Amniotic stem cell (primary cell): ENCODE measurements at places on chromosomes 16 and 17.
A peak's percentile ranks its signal among the peaks of the same experiment; 100 is the strongest.

GRCh38 chr17:42424991-42425610 lies 2.0 kb upstream of the CAVIN1 start:
- DNase-seq = no peak

DNA sequence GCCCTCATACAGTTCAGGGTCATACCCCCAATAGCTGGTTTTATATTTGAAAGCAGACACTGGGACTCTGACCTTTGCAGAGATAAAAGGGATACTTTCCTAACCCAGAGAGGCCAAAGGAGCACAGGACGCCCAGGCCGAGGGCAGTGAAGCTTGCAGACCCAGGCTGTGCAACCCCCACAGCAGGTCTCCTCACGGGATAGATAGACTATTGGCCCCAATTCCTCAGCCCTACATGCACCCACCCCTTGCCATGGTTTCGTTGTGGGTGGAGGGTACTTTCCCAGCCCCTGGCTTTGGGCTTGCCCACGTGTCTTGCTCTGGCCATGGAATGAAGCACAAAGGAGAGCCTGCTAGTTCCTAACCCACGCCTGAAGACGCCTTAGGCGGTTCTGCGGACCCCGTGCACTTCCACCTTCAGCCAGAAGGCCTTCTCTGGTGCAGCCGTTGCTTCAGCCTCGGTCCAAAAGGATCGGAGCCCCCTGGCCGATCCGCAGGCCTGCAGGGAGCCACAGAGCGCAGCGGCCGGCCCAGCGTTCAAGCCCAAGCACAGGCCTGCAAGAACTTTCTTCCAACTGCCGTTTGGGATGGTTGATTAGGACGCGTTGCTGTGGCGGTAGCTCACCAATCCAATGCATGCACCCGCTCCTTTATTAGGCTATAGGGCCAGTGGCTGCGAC lies 9.8 kb upstream of the BRCA1 start:
- no peak for DNase-seq

- DNase-seq = no peak
Measured at GRCh38 chr17:19554393-19554792, 20.7 kb downstream of the SLC47A1 start.

DNA sequence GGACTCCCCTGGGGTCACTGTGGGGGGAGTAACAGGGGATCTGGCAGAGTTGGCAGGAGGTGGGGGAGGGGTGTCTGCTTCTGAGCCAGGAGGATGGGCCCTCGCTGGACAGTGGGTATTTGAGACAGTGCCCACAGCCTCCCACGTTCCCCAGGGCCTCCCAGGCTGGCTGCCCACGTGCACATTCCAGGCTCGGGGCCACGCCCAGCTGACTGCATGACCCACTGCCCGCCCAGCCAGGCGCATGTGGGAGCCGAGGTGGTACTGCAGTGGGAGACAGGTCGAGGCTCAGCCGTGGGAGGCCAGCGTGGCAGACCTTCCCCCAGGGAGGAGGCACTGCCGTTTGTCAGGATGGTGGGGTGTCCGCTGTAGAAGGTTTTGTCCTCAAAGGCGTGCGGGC lies 38.8 kb downstream of the BAHCC1 start:
- DNase-seq = no peak

DNA sequence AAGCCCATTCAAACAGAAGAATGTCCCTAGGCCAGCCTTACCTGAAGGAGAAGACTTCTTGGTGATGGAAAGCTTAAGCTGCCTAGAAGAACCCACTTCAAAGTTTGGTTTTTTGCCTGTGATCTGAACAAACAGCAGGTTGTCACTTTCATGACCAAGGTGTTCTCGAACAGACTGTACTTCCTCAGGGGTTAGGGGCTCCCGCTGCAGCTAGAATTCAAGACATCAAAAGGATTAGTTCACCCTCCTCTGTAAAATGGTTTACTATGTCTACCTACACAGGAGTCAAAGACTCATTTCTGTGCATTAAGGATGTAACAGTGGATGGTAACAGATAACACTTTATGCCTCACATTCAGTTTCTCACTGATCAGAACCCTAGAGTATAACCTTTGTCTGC lies 13.2 kb downstream of the CIAPIN1 start:
- no peak for DNase-seq

GRCh38 chr17:61015966-61016365 lies 338.3 kb downstream of the BCAS3 start:
- no peak for DNase-seq

DNA sequence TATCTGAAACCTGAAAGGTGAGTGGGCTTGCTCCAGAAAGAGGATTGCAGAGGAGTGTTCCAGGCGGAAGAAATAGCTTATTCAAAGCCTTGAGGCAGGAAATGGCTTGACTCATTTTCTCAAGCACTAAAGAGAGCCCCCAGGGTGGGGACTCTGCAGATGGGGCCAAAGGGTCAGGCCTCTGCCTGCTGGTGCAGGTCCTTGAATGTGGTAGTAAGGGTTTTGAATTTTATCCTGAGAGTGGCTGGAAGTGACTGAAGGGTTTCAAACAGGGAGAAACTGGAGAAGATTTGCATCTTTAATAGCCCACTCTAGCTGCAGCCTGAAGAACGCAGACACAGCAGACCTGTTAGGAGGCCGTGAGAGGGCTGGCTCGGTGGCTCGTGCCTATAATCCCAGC lies 144.4 kb downstream of the CCT6B start:
- no peak for DNase-seq

GRCh38 chr17:39979893-39980350 lies 685 bp upstream of the PSMD3 start:
- no peak for DNase-seq

DNA sequence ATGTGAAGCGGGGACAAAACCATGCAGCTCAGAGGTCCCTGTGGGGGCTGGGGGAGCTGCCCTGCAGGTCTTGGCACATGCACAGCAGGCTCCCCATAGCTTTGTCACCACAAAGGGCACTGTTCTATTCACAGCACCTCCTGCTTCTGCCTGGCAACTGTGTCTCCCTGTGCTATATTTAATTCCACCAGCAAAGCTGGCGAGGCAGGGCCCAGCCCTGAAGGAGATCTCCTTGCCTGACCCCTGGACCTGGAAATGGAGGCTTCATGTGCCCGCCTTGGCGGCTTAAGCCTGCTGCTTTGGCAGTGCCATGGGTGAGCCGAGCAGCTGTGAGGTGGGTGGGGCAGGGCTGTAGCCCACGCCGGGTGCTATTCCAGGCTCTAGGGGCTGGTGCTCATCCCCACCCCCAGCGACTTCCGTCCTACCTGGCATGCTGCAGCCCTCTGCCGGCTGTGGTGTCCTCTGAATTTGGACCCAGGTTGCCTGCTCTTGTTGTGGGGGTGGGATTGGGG lies 6.8 kb downstream of the LDHD start:
- DNase-seq = no peak

- no peak for DNase-seq
Measured at GRCh38 chr16:48629531-48629930, 19.6 kb upstream of the N4BP1 start.

DNA sequence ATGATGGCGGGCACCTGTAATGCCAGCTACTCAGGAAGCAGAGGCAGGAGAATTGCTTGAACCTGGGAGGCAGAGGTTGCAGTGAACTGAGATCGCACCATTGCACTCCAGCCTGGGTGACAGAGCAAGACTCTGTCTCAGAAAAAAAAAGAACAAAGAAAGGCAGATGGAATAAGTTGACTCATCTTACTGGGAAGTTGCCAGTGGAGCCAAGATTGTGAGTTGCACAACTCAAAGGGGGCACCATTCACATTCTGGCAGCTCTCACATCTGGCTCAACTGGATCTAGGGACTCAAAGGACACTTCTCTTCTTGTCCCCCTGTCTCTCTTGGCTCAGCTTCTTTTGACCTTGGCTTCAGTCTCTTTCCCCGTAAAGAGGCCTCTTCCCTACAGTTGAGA lies 53.7 kb upstream of the ETV4 start:
- no peak for DNase-seq

- peak; percentile 86 for DNase-seq
Measured at GRCh38 chr16:525520-526180, 1.9 kb upstream of the CAPN15 start.

DNA sequence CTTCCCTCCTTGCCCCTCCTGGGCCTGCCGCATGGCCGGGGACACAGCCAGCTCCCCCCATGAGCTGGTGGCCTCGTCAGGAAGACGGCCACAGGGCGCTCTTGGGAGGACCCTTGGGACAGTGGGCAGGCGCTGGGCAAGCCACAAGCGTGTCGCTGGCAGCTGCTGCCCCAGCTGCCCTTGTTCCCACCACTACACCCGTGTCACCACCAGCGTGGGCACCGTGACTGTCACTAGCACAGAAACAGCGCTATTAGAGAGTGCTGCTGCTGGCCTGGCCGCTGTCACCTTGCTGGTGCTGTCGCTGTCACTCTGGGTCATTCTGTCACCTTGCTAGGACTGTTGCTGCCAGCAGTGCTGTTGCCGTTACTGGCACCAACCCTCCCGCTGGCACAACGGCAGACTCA lies 47.2 kb downstream of the ZFPM1 start:
- DNase-seq = no peak

- DNase-seq = no peak
Measured at GRCh38 chr17:82390860-82391435, 19.4 kb downstream of the UTS2R start.

GRCh38 chr17:78962345-78962983 lies 17.3 kb downstream of the LGALS3BP start:
- DNase-seq = no peak

GRCh38 chr16:67177743-67178699 lies 5.7 kb downstream of the MATCAP1 start:
- no peak for DNase-seq

DNA sequence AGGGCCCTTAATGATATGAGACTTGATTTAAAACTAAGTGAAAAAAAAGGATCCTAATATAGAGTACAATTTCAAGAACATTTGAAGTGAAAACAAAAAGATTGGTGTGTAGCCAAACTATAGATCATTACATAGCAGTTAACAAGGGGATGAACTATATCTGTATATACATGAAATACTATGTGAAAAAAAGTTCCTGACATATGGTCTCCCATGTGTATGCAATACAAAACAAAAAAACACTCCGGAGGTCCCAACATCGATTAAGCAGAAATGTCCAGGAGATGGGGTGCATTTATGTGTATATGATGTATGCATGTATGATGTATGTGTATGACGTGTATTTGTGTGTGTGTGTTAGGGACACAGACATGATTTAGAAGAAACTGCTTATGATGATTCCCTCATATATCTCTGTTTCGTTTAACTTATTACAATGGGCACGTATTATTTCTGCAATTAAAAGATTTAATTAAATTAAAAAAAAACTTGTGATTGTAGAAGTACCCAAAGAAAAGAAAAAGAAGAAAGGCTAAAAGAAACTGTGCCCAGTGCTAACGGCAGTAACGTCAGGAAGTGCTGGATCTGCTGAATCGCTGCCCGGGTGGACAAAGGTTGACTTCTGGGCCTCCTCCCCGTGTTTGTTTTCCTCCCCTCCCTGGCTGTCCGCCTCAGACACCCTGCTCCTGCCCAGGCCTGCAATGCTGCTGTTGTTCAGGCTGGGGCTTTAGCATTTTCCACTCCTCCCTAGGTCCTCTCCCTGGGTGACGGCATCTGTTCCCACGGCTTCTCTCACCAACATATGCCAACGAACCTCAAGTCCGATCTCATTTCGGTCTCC lies 36.9 kb downstream of the TBX4 start:
- DNase-seq = no peak

DNA sequence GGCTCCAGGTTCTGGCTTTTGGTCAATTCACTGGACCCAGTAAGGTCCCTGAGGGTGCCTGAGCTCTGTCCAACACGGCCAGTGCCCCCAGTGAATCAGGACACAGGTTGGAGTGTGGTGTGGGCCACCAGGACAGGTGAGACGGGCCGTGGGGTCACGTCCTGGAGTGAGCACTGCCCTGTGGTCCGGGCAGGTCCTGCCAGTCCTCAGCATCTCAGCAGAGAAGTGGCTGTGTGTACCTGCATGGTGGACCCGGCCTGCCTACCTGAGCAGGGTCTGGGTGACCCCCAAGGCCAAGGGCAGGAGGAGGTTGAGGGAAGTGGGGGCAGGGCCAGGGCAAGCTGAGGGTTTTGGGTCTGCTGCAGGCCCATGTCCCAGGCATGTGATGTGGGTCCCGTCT lies 1.9 kb upstream of the GNG13 start:
- no peak for DNase-seq

DNA sequence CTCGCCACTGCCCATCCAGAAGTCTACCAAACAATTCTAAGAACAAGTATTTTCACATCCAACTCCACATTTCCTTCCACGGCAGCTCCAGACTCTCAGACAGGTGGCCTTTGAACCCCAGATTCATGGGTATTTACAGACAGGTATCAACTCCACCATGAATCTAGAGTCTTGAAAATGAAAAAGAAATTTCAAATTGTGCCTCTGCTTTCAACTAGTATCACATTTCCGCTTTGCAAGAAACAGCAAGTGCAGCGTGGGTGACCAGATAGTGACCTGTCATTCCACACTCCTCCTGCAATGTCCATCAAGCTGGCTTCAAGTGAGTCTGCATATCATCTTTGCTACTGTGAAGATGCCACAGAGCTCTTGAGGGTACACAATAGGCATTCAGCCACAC lies 232.4 kb upstream of the RPL38 start:
- DNase-seq = no peak

DNA sequence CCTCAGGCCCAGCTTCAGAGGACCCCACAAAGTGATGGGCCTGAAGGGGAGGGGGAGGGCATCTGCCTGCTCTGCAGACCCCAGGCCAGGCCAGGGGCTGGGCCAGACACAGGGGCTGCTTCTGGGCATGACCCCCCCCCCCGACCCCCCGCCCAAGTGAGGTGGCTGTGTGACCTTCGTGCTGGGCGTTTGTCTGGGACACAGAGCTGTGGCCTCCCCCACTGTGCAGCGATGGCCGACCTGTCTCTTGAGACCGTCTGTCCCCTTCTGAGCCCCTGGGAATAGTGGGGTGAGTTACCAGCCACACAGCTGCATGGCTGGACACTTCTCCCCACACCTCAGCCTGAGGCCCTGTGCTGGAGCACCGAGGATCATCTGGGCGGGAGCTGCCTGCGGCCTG lies 34.8 kb upstream of the GNG13 start:
- DNase-seq = no peak

DNA sequence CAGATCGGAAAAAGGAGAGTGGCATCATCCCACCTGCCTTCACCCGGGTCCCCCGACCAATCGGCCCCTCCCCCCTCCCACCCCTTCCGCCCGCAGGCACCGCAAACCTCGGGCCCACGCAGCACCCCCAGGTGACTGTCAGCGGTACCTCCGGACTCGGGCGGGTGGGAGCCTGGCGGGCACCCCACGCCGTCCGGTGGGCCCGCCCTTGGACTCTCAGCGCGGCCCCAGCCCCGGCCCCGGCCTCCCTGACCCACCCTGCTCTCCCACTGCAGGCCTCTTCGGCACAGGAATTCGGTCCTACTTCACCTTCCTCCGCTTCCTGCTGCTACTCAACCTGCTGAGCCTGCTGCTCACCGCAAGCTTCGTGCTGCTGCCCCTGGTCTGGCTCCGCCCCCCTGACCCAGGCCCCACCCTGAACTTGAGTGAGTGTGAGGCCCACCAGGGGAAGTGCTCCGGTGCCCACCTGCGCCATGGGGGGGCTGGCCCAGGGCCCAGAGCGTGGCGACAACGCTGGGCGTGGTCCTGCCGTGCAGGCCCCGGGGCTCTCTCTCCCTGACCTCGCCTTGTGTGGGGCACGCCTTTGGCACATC lies 1.6 kb downstream of the TMC8 start:
- DNase-seq = no peak

DNA sequence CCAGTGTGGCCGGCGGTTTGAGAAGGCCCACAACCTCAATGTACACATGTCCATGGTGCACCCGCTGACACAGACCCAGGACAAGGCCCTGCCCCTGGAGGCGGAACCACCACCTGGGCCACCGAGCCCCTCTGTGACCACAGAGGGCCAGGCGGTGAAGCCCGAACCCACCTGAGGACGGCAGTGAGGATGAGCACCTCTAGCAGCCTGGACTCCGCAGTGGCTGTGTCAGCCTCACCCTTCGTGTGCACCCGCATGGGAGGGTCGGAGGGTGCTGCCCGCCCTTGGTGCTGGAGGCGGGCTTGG lies 16.7 kb downstream of the ZNF276 start:
- no peak for DNase-seq

- DNase-seq = no peak
Measured at GRCh38 chr17:65078441-65079160, 22.1 kb upstream of the GNA13 start.
